ENCODE measurements at places on chromosomes 7 and 10.

GRCh38 chr7:14000247-14000646 lies 10.8 kb upstream of the ETV1 start:
- no peak for DNase-seq

- DNase-seq = no peak
Observed at GRCh38 chr10:91694170-91694794, 61.4 kb upstream of the PPP1R3C start.

- no peak for DNase-seq
Observed at GRCh38 chr10:97207756-97208346, 22.1 kb upstream of the SLIT1 start.

GRCh38 chr7:31071645-31072029 lies 19.5 kb downstream of the ADCYAP1R1 start:
- no peak for DNase-seq

GRCh38 chr10:119235356-119235755 lies 28.0 kb downstream of the GRK5 start:
- DNase-seq = no peak

GRCh38 chr7:15778191-15778590 lies 91.7 kb upstream of the MEOX2 start:
- DNase-seq = no peak

- no peak for DNase-seq
Observed at GRCh38 chr10:119509909-119510451, 32.5 kb downstream of the RGS10 start.

- DNase-seq = no peak
Observed at GRCh38 chr10:118307220-118307619, 34.9 kb downstream of the FAM204A start.

DNA sequence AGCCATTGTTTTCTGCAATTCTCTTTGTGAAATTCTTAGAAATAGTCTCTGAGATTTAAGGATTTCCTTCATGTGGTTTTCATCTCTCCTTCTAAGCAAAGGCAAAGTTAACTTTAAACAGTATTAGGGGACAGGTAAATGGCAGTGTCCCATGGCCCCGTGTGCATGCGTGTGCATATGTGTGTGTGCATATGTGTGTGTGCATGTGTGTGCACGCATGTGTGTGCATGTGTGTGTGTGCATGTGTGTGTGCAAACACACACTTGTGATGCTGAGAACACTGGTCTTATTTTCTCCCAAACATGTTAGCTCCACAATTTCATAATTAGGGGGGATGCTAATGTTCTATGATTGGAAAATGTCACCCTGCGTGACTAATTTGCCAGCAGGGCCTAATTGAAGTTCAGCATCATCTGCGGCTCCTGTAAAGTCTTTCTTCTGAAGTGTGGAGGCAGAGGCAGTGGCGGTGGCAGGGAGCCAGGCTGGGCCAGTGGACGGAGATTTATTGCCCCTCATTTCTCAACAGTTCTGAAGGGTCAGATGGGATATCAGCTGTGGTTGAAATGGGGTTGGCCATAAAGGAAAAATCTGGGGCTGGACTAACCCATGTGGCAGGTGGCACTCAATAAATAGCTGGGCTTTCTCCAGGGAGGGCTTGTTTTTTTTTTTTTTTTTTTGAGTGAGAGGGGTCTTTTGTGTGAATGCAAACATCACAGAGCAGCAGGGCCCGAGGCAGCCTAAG lies 289.3 kb upstream of the PODXL start:
- no peak for DNase-seq

DNA sequence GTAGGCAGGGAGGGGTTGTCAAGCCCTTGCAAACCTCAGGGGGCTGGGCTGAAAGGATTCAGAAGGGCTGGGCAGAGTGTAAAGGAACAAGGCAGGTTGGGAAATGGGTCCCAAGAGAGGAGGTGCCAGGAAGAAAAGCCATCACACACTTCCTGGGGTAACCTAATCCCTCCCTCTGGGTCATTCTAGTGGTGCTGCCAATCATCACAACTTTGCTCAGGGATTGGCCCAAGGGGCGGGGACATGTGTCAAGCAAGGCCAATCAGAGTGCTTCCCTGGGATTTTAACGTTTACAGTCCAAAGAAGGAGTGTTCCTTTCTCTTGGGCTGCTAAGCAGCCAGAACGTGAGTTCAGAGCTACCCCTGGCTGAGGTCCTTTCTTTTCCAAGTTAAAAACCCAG lies 57.1 kb upstream of the NPTX2 start:
- no peak for DNase-seq

DNA sequence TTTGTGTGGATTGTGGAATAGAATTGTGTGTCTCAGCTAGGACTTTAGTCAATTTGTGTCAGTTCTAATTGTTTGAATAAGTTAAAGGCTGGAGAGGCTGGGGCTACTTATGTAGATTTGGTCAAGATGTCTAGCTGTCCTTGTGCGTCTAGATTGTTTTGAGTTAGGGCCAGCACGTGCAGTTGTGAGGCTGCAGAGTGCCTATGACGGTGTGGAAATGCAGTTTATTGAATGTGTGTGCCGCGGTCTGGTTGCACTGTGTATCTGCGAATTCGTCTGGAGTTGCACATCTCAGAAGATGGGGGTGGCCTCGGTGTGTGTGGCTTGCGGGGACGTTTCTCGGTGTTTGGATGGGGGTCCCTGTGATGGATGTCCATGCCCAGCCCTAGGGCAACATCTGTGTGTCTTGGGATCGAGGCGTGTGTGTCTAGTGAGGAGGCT lies 10.2 kb downstream of the EMX2 start:
- no peak for DNase-seq

GRCh38 chr7:32518534-32519140 lies 23.3 kb downstream of the AVL9 start:
- DNase-seq = peak; percentile 27

- no peak for DNase-seq
Observed at GRCh38 chr10:31317171-31317570, 1.8 kb upstream of the ZEB1 start.

- DNase-seq = no peak
Observed at GRCh38 chr7:13321316-13321715, 633.9 kb downstream of the ARL4A start.

Data from SJSA1 (cell line).